ENCODE measurements at places on chromosomes 16 and 17.
A peak's percentile ranks its signal among the peaks of the same experiment; 100 is the strongest.

GRCh38 chr16:86618431-86619238 is 40.3 kb downstream of the FOXL1 start:
- no peak for DNase-seq

DNA sequence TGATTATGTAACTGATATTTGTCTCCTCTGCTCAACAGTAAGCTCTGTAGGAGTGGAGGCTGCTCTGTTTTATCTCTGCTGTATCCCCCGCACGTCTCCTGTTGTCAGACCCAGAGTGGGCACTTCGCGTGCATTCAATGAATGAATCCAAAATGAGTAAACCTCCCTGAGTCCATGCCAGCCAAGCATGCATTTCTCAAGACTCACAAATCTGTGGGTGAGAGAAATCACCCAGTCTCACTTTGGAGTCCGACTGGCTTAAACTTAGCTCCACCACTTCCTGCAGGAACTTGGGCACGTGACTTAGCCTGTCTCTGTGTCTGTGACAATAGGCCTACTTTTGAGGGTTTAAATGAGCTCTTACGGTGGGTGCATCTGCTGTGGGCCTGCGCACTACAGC is 3.7 kb downstream of the PNPO start:
- peak; percentile 70 for DNase-seq

- no peak for DNase-seq
Measured at GRCh38 chr17:65131946-65132345, 5.2 kb upstream of the RGS9 start.

DNA sequence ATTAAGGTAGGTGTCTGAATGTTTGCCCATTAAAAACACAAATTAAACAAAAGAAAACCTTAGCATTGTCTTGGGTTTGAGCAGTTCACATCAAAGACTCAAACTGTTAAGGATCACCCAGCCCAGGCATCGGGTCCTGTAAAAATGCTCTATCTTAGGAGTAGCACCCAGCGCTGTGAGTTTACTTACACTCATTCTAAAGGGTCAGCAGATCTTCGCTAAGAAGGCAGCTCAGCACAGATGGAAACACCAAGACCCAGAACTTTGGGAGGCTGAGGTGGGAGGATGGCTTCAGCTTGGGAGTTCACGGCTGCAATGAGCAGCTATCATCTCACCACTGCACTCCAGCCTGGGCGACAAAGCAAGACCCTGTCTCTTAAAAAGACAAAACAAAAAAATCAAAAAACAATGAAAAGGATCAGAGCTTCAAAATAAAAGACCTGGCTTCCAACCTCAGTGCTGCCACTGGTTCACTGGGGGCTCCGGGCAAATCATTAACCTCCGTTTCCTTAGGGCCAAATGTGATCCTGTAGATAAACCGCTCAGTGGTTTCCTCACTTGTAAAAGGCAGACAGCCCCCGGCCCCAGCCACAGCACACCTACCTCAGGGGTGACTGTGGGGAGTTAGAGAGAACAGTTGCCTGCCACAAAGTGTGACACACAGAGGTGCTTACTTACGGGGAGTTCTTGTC is 11.1 kb downstream of the COG1 start:
- DNase-seq, result no peak

DNA sequence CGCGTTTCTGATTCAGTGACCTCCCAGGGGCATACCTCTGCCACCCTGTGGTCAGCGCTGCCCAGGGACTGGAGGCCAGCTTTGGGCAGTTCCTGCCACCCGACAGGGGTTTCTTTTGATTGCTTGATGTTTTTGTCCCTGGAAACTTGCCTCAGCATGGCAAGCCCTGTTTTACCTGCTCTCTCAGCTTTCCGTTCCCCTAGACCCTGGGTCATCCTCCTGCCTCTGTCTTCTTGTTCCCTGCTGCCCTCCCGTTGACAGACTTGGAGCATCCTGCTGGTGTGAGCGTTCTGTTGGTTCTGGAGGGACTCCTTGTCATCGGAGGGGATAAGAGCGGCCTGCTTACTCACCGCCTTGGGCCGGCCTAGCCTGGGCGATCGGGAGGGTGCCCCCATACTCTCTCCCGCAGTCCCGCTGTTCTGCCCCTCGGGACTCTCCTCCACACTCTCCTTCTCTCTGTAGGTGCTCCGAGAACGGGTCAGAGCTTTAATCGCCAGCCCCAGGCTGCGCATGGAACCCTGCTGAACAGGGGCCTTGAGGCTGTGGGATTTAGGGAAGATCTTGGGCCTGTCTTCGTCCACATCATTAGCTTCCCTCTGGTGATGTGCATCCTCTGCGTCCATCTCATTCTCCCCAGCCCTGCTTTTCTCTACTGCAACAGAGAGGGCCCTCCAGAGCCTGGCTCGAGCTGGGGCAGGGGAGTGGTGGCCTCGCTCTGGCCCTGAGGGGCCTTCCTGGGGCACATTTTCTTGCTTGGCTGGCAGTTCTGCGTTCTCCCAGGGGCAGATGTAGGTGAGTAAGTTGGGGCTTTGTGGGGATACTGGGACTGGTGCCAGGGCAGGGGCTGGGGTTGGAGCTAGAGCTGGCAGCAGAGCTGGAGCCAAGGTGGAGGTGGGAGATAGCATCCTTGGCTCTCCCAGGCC is 13.7 kb downstream of the GPR179 start:
- DNase-seq, result no peak

GRCh38 chr16:14070877-14071575 is at the start of gene MRTFB:
TSS of gene MRTFB (plus strand) at chr16:14071319. CDS start at chr16:14140607, 69,288 bp downstream.
- DNase-seq, result peak; percentile 57
